HAP-1 (cell line): ENCODE measurements at places on chromosomes 16 and 17.

GRCh38 chr16:52740766-52741165 lies 193.8 kb upstream of the TOX3 start:
- peak; percentile 31 for DNase-seq

DNA sequence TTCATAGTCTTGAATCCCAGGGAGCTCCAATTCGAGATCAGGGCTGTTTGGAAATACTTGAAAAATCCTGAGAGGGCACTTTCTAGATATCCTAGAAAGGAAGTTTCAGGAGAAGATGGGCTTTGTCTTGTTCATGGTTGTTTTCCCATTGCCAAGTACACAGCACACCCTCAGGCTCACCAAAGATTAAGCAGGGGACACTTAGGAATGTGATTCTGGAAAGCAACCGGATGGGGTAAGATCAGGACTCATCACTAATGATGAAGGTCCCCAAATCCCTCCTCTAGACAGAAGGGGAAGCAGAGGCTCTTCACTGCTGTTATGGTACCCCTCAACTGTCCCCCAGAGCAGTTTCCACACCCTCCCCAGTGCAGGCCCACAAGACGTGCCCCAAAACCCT lies 40.7 kb downstream of the VAC14 start:
- DNase-seq: no peak

- no peak for DNase-seq
Measured at GRCh38 chr17:29096094-29096493, 53.2 kb downstream of the PIPOX start.

GRCh38 chr17:16952401-16952800 lies 19.5 kb downstream of the TNFRSF13B start:
- no peak for DNase-seq

DNA sequence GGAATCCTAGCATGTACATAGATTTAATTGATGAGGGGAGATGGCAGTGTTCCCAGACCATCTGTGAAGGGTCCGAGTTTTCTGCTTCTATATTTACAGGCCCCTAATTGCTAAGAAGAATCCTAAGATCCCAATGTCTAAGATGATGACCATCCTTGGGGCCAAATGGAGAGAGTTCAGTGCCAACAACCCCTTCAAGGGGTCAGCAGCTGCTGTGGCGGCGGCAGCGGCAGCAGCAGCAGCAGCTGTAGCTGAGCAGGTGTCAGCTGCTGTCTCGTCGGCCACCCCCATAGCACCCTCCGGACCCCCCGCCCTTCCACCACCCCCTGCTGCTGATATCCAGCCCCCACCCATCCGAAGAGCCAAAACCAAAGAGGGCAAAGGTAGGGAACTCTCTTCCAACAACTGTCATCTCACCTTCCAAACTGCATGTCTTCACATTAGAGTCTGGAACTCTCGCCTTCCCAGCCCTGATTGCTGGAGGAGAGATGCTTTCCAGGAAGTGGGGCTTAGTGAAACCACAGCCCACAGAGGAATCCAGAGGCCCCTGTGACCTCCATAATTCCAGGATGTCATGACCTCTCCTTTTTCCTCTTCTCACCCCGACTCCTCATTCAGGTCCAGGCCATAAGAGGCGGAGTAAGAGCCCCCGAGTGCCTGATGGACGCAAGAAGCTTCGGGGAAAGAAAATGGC lies 4.7 kb downstream of the CHD3 start:
- DNase-seq: no peak

DNA sequence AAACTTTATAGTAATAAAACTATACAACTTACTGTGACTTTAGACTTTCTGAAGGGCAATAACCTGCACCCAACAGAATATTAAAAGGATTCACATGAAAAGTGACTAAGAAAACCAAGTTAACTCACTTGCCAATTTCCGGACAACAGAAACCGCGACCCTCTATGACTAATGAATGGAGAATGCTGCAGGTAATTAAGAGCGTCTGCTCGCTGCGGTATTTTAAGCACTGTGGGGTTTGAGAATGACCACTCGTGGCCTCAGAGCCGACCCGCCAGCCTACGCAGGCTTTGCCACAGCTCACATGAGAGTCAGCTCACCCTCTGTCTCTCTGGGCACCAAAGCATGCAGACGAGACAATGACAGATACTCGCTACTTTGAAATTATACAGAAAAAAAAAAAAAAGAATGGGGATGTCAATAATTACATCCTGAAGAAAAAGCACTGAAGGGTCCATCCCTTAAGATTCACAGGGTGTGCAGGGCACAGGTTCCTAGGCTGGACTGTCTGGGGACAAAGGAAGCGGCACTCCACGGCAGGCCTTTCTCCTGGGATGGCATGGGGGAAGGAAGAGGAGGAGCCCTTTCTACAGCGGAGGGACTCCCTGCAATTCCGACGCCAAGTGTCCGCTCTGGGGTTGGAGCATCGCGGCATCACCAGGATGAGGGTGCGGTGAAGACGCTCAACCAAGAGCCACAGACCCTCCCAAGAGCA lies 35.0 kb downstream of the ZCCHC14 start:
- DNase-seq: no peak

GRCh38 chr17:74872313-74873036 lies at the start of gene FDXR:
Gene FDXR, minus strand, starts transcription at chr17:74872994. Its CDS starts 50 bp downstream, at chr17:74872944.
- DNase-seq: no peak

DNA sequence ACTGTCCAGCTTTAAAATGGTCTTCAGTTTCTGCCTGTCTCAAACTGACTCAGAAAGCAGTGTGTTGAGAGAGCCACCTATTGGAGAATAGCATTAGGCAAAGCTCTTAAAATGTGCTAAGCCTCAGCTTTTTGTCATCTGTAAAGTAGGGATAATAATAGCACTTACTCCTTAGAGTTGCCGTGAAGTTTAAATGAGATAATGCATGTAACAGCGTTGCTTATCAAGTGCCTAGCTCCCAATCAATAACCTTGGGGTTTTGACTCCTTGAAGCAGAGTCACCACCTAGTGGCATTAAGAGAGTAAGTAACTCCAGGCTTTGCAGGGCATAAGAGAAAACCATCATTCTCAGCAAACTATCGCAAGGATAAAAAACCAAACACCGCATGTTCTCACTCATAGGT lies 163.3 kb downstream of the HS3ST2 start:
- no peak for DNase-seq

DNA sequence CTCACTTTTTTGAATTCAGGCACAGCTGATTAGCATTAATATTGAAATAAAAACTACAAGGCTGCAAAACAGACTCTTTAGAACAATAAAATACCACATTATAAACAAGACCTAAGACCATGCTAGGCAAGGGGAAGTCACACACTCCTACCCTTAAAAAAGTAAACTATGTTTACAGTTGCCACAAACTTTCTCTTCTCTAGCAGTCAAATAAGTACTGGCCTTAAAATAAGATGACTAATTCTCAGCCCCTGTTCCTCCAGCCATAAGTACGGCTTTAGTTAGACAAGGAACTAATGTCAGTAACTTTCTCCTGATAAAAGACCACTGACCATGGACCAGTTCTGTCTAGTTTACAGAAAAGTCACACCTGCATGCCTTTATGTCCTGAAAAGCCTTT lies 19.5 kb upstream of the CPHXL start:
- no peak for DNase-seq

DNA sequence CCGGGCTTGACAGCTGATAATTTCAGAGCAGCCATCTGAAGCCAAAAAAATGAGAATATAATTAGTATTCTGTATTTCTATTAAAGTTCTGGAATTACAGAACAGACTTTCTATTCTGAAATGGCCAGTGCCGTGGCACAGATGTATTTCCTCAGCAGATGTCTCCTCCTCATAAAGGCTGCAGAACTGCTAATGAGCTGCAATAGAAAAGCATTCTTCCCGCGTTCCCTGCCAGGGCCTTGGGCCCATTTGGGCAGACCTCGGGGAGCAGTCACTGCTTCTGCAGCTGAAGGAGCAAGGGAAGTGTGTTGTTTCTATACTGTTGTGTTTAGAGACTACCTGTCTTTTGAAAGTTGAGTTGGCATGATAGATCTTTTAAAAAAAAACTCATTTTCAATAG lies 152.6 kb upstream of the CACNG5 start:
- DNase-seq: no peak

- no peak for DNase-seq
Measured at GRCh38 chr17:41494524-41494923, 4.8 kb upstream of the KRT36 start.
